ENCODE measurements at places on chromosomes 12 and 14.
A peak's percentile ranks its signal among the peaks of the same experiment; 100 is the strongest.

DNA sequence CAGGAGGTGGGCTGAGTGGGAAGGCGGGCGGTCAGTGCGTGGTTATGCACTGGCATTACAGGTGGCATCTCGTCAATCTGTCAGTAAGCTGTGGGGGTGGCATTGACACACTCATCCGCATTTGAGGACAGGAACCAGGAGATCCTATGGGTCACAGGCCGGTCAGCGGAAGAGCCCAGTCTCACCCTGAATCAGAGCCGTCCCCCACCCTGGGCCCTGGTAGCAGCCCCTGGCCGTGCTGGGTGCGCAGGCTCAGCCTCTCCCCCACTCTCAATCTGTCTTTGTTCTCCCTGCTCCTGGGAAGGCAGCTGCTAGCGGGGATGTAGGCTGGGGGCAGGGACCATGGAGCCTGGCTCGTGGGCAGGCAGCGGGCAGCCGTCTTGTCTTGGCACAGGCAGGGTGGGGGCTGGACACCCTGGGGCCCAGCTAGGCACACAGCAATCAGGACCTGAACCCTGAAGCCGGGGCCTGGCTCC, 5.1 kb downstream of the INF2 start:
- peak overlapping the region; percentile 63 for H3K4me3 ChIP-seq
- H3K27me3 ChIP-seq, result no peaks in the 10 kb centered on the region
- peaks cover 21% of the 10 kb centered on the region for H3K4me1 ChIP-seq
- H3K27ac ChIP-seq, result peak overlapping the region; percentile 85
- peaks cover 4% of the 10 kb centered on the region for H3K36me3 ChIP-seq
- no peak for DNase-seq

DNA sequence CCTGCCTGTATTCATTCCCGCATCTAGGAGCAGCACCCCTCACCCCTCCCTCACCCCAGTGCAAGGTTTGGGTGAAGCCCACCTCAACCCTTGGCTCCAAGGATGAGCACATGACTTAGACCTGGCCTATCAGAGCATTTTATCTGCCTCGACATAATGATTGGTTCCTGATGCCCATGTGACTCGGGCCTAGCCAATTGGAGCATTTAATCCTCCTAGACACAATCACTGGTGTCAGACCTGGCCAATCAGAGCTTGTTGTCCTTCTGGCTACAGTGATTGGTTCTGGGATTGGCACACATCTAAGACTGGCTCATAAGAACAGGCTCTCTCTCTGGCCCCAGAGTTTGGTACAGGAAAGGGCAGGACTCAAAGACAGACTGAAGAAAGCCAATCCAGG, 73.1 kb upstream of the MYL2 start:
- H3K4me1 ChIP-seq, result no peaks in the 10 kb centered on the region
- no peak overlapping the region for H3K27ac ChIP-seq
- no peak for DNase-seq
- H3K4me3 ChIP-seq, result no peak overlapping the region

DNA sequence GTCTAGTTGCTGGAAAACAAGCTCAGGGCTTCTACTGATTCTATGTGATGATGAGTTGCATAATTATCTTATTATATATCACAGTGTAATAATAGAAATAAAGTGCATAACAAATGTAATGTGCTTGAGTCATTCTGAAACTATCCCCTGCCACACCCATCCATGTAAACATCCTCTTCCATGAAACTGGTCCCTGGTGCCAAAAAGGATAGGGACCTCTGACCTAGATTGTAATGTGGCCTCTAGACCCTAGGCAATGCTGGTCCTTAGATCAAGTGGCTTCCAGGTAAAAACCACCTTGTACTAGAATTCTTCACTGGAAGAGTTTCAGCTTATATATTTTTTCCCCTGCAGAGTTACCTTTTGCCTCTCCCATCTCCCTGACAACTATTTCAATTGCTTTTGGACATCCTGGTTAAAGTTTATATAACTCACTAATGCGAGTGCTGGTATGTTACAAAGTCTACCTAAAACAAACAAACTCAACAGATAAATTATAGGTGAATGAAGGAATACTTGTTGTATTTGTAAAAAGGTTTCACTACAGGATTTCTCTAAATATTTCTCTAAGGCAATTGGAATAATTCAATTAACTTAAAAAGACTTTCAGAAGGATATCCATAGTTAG, 462.5 kb downstream of the NAV3 start:
- H3K27me3 ChIP-seq, result no peaks in the 10 kb centered on the region
- no peak for DNase-seq
- no peaks in the 10 kb centered on the region for H3K4me1 ChIP-seq
- no peak overlapping the region for H3K27ac ChIP-seq
- no peaks in the 10 kb centered on the region for H3K36me3 ChIP-seq
- no peak overlapping the region for H3K4me3 ChIP-seq

GRCh38 chr14:23530375-23531055, 21.1 kb downstream of the ZFHX2 start:
- no peaks in the 10 kb centered on the region for H3K4me1 ChIP-seq
- H3K27ac ChIP-seq, result no peak overlapping the region
- peaks cover 2% of the 10 kb centered on the region for H3K36me3 ChIP-seq
- H3K4me3 ChIP-seq, result no peak overlapping the region
- H3K27me3 ChIP-seq, result no peaks in the 10 kb centered on the region

DNA sequence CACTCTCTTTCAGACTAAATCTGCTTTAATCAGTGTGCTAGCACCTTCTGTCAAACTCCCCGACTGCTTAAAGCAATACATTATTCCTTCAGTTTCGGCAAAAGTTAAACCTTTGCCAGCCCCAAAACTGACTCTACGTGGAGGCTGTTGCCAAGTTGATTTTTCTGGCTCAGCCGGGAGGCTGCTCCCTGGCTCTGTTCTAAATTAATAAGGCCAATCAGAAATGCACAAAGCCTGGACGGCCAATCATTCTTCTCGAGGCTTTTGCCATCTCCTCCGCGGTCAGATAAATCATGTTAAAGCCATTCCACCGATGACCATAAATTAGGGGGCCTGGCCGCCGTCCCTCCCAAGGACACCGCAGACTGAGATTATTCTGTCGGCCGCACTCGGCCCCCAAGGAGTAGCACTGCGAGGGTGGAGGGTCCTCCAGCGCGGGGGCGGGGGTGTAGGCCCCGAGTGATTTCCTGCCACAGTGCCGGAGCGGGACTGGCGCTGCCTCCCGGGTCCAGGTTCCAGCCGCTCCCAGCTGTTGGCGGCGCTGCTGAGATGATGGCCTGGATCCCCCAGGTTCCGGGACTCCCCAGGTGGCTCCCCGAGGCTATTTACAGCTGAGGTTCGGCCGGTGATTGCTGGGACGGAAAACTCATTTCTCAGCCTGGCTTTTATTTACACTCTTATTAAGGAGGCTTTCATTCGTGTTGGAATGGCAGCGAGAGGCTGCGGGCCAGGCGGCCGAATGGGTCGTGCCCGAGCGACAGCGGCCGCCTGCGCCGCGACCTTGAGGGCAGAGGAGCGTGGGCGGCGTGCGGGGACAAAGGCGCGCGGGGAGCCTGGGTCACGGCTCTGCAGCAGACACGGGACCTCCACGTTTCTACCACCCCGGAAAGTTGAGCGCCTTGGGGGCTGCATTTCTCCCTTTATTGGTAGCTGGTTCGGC, 165.1 kb downstream of the MON2 start:
- peaks cover 80% of the 10 kb centered on the region for H3K27me3 ChIP-seq
- H3K36me3 ChIP-seq, result peaks cover 2% of the 10 kb centered on the region
- no peaks in the 10 kb centered on the region for H3K4me1 ChIP-seq

DNA sequence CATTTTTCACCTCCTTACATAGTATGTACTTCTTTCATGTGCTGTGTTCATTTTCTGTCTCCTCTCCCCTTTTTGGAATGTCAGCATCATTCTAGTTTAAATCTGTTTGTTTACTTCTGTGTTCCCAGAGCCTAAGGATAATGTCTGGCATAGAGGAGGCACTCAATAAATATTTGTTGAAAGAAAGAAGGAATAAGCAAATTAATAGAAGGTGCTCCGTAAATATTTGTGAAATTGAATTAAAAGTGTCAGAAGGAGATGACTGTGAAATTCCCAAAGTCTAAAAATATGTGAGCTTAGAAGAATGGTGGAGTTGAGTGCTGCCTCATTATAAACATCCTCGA, 3.3 kb upstream of the CDKN1B start:
- H3K36me3 ChIP-seq, result peaks cover 43% of the 10 kb centered on the region
- H3K27me3 ChIP-seq, result no peaks in the 10 kb centered on the region
- DNase-seq, result no peak
- H3K4me1 ChIP-seq, result peaks cover 50% of the 10 kb centered on the region
- peak overlapping the region; percentile 89 for H3K4me3 ChIP-seq

GRCh38 chr12:92170050-92170449, 24.4 kb upstream of the BTG1 start:
- DNase-seq, result no peak
- H3K4me3 ChIP-seq, result no peak overlapping the region
- H3K27ac ChIP-seq, result no peak overlapping the region

DNA sequence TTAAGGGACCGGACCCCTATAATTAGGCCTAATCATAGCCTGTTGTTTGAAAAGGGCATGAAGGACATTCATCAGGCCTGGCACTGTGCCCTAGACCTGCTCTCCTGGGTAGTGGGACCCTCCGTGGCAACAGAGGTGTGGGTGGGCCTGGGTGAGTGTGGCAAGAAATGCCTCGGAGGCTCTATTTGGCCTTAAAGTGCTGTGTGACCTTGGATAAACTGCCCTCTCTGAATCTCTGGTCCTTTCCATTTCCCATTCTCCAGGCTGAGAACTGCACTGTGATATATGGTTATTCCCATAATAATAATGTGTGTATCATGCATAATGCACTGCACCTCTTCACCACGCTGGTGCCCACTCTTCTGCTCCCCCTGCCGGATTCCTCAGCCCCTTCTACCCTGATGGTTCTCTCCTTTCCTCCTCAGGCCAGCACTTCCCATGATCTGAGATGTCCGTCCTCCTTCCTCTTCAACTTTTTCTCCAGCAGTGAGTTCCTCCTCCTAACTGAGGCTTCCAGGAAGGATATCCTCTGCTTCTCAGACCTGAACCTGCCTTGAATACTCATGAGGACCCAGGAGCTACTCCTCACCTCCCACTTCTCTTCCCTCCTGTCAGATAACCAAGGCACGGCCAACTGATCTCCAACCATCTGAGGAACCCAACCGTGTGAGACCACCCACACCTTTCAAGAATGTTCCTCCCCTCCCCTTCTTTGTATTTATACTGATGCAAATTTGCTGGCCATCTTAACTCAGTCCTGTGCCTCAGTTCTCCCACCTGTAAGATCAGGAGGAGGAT, 111.0 kb upstream of the PZP start:
- no peak overlapping the region for H3K4me3 ChIP-seq
- H3K36me3 ChIP-seq, result no peaks in the 10 kb centered on the region
- DNase-seq, result no peak
- H3K27me3 ChIP-seq, result no peaks in the 10 kb centered on the region

GRCh38 chr14:22155571-22155970, 433.5 kb downstream of the DAD1 start:
- peaks cover 3% of the 10 kb centered on the region for H3K4me1 ChIP-seq
- peaks cover 9% of the 10 kb centered on the region for H3K27me3 ChIP-seq
- H3K27ac ChIP-seq, result no peak overlapping the region

DNA sequence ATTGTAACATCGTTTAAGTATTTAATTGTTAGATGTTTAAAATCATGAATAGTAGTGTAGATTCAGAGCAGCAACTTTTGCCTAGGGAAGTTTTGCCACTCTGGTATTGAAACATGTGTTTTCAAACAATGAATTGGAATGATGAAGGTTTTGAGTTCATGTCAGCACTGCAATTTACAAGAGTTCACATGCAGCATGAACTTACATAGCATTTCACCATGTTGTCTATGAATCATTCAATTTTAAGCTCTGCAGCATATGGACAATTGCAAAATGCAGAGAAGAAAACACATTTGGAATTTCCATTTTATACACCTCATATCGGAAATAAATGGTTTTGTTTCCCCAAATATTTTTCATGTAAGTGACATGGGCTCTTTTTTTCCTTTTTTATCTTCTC, 170.7 kb upstream of the CDKN3 start:
- H3K27me3 ChIP-seq, result peaks cover 60% of the 10 kb centered on the region
- no peaks in the 10 kb centered on the region for H3K36me3 ChIP-seq
- H3K27ac ChIP-seq, result no peak overlapping the region
- H3K4me1 ChIP-seq, result no peaks in the 10 kb centered on the region
- no peak for DNase-seq

- no peak overlapping the region for H3K27ac ChIP-seq
- H3K4me3 ChIP-seq, result no peak overlapping the region
- H3K36me3 ChIP-seq, result peaks cover 1% of the 10 kb centered on the region
- peaks cover 48% of the 10 kb centered on the region for H3K27me3 ChIP-seq
- H3K4me1 ChIP-seq, result no peaks in the 10 kb centered on the region
Observed at GRCh38 chr14:25108959-25109358, 59.0 kb upstream of the STXBP6 start.

DNA sequence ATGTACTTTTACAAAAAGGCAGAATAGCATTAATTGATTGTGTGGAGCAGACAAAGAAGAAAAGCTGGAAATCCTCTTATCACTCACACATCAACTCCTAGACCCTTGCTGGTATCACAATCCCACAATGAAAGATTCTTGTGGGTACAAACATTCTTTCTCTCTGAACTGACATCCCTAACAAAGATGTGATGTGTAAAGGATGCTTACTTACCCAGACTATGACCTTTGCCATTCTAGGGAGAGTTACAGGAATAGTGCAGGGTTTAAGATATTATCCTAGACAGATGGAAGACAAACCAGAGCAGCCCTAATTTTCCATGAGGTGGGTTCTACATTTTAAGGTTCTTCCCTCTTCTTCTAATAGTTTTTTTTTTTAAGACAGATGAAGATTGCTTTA, 60.4 kb upstream of the SLC6A15 start:
- no peak overlapping the region for H3K4me3 ChIP-seq
- no peaks in the 10 kb centered on the region for H3K4me1 ChIP-seq
- no peak overlapping the region for H3K27ac ChIP-seq
- H3K27me3 ChIP-seq, result no peaks in the 10 kb centered on the region
- H3K36me3 ChIP-seq, result no peaks in the 10 kb centered on the region

GRCh38 chr12:2414810-2415567, 362.2 kb downstream of the CACNA1C start:
- H3K27ac ChIP-seq, result no peak overlapping the region
- no peaks in the 10 kb centered on the region for H3K4me1 ChIP-seq
- H3K27me3 ChIP-seq, result peaks cover 16% of the 10 kb centered on the region
- DNase-seq, result no peak

DNA sequence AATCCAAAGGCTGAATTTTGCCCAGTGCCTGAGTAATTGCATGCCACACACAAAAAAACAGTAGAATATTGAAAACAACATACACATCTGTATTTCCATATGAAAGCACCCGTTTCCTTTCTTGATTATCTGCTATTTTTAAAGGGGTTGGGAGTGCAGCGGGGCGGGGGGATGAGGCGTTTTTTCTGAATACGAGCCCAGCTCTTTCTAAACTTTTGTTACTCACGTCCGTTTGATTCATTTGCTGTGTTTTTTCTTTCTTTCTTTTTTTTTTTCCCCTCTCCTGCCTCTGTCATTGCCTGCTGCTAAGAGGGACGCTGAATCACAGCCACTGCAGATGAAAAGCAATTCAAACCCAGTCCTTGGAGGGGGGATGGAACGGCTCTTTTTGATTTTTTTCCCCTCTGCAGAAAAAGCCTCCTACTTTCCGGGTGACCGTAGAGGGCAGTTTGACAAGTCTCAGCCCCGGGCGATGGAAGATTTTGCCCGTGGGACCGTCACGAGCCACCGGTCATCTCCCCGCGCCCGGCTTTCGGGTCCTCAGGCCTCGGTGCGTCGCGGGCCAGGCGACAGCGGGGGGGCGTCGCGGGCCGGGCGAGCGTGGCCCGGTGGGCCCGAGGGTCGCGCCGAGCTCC, 572 bp upstream of the RASSF8 start:
- no peak for DNase-seq
- peaks cover 10% of the 10 kb centered on the region for H3K4me1 ChIP-seq
- peaks cover 2% of the 10 kb centered on the region for H3K36me3 ChIP-seq
- no peak overlapping the region for H3K27ac ChIP-seq
- peak overlapping the region; percentile 54 for H3K4me3 ChIP-seq

All from central memory CD8-positive, alpha-beta T cell (primary cell).